ENCODE measurements at places on chromosomes 1 and 21.

- DNase-seq, result peak; percentile 62
Measured at GRCh38 chr1:89525169-89525855, 683 bp downstream of the LRRC8B start.

GRCh38 chr1:227779685-227780084 is 35.8 kb upstream of the PRSS38 start:
- DNase-seq, result no peak

- no peak for DNase-seq
Measured at GRCh38 chr21:16851054-16851453, 661.8 kb upstream of the CXADR start.

DNA sequence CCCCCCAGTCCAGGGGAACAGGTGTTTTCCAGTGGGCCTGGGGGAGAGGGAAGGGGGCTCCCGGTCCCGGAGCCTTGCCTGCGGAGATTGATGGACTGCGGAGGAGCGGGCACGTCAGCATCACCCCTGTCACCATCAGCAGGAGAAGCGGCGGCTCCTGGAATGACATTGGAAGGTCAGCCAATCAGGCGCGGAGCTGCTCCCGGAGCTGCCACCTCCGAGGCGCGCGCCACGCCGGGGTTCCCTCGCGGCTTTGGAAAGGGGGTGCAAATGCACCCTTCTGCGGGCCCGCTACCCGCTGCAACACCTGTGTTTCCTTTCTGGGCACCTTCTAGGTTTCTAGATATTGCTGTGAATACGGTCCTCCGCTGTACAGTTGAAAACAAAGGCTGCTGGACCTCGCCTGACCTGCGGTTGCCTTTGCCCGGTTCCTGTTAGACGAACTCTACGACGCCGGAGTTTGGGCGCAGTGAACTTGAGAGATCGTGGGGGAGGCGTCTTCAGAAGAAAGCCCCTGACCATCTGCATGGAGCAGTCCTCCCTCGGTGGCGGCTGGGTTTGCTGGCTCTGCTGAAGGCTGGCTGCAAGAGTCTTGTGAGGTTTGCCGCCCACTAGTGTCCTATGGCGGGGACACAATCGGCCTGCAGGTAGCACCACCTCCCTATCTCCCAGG is 5.3 kb downstream of the DSCAM start:
- DNase-seq, result peak; percentile 82

DNA sequence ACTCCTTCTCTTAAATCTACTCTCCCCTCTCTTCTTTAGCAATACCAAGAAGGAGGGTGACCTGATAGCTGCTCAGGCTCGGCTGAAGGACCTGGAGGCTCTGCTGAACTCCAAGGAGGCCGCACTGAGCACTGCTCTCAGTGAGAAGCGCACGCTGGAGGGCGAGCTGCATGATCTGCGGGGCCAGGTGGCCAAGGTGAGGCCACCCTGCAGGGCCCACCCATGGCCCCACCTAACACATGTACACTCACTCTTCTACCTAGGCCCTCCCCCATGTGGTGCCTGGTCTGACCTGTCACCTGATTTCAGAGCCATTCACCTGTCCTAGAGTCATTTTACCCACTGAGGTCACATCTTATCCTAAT is 16.0 kb downstream of the LMNA start:
- DNase-seq, result no peak

- DNase-seq, result no peak
Measured at GRCh38 chr1:70314706-70315304, 39.7 kb downstream of the ANKRD13C start.

- DNase-seq, result no peak
Measured at GRCh38 chr21:16159213-16159970, 429.6 kb downstream of the USP25 start.

GRCh38 chr1:226920446-226920894 is 19.6 kb upstream of the COQ8A start:
- DNase-seq, result no peak

DNA sequence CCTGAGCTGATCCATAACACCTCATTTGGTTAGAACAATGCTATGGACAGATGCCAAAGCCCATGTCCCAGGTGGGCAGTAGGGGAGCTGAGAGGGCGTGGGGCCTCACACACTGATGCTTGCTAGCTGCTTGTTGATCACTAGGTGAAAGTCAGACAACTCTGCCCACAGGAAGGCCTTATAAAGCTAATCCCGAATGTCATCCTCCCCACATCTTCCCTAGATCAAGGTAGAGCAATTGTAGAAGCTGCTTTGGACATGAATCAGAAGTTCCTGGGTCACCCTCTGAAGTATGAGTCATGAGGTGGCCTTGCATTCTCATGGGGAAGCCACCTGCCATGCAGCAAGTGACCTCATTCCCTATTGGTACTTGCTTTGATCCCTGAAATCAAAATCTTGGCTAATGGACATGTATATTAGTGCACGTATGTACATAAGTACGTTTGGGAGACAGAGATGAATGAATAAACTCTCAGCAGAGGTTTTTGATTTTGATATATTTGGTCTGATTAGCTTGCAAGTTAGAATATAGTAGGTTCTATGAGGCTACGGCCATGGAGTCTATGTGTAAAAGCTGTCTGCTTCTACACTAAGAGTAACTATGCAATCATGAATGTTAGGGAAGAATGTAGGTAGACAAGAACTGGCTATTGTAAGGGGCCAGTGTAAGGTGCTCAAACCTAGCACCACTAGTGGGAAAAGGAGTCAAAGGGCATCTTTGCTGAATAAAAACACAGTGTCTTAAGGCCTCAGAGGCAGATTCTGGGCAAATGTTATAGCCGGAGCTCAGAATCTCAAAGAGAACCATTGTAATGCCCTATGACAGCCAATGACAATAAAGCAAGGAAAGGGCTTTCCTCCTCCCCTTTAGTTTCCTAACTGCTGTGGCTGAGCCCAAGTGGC is 52.6 kb downstream of the ABCA4 start:
- no peak for DNase-seq

- DNase-seq, result peak; percentile 66
Measured at GRCh38 chr1:76351655-76352054, 277.1 kb downstream of the ST6GALNAC3 start.

DNA sequence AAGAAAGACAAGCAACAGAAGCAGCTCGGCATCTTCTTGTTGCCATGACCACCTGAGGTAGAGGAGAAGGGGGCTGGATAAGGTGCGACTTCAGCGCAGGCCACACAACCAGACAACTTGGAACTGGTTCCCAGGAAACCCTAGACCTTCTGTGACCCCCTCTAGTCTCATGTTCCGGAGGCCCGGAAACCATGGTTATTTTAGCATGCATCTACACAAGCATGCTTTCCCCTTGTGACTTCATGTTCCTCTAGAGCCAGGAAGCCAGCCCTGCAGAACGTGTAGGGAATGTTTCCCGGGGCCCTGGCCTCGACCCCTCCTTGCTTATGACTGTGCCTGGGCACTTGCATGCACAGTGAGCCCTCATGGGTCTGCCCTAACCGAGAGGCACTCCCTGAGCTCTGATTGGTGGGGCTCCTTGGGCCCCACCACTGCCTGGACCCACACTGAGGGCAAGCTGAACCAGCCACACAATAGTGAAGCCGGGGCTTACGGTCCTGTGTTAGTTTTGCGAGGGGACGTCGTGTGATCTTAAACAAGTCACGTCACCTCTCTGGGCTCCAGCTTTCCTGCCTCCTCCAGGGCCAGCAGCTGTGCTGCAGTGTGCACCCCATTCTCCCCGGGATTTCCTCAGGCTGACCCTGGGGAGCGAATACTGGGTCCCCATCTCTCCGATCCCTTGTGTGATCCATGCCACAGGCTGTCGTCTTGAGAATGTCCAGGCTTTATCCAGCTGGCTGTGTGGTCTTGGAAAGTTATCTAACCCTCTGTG is 12.0 kb upstream of the MX2 start:
- no peak for DNase-seq

- DNase-seq, result no peak
Measured at GRCh38 chr1:221777431-221778072, 35.7 kb upstream of the DUSP10 start.

GRCh38 chr1:228423404-228424053 is 6.9 kb upstream of the TRIM17 start:
- DNase-seq, result no peak

- DNase-seq, result no peak
Measured at GRCh38 chr1:70812442-70813109, 235.0 kb downstream of the PTGER3 start.

Measured in NCI-H748 treated with DMSO at 0.1 percent for 48 hours (cell line).